ENCODE measurements at places on chromosomes 6 and 20.

GRCh38 chr6:85081102-85081501, 316.7 kb upstream of the TBX18 start:
- no peak for DNase-seq

DNA sequence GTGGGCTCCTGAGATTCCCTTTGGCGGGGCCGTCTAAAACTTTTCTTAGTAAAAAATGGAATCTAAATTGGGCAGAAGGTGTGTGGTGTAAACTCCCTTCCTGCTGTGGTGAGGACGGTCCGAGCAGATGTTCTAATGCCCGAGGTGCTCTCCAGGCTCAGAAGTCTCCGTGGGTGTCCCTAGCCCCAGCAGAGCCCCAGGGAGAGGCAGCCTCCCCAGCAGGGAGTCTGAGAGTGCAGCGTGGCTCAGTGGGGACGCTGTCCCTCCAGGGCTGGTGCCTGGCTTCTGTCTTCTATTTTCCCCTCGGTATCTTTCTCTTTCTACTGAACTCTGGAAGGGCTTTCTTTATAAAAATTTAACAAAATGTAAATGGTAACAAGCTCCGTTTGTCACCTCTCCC, 208.2 kb downstream of the SMOC2 start:
- DNase-seq = no peak

GRCh38 chr6:145339089-145339488, 396.2 kb downstream of the EPM2A start:
- no peak for DNase-seq

DNA sequence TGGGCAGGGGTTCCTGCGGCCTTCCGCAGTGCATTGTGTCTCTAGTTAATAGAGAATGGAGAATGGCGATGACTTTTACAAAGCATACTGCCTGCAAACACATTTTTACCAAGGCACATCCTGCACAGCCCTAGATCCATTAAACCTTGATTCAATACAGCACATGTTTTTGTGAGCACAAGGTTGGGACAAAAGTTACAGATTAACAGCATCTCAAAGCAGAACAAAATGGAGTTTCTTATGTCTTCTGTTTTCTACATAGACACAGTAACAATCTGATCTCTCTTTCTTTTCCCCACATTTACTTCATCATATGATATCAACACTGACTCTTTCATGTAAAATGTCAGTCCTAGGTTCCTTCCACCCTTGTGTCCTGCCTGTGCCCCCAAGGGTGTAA, 63.5 kb downstream of the GCNT2 start:
- DNase-seq = no peak

GRCh38 chr6:76441875-76442274, 369.4 kb upstream of the IMPG1 start:
- no peak for DNase-seq

DNA sequence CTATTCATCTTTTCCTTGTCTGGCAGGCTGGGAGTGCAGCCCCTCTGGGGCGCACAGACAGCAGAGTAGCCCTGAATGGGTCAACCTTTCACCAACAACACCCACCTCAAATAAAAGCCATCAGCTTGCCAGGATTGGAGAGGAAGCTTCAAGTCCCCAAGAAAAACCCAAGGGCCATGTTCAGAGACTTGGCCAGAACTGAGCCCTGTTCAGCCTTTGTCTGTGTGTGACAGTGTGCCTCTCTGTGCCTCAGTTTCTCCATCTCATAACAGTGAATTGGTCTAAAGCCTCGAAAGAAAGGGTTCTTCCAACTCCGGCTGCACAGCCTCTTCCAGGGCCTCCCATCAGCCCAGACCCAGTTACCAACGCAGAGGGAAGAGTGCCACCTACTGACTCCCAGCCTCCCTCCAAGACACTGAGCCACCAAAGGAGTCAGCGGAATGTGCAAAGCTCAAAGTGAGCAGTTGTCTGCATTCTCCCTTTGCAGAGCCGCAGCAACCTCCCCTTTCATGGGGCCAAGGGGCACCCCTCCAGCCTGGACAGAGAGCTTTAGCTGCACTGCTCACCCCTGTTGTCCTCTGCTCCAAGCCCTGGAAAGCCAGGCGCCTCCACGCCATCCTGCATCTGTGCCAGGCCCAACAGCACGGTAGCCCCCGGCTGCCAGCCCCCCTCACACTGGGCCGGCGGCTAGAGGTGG, 82.7 kb upstream of the TOP1 start:
- DNase-seq = no peak

DNA sequence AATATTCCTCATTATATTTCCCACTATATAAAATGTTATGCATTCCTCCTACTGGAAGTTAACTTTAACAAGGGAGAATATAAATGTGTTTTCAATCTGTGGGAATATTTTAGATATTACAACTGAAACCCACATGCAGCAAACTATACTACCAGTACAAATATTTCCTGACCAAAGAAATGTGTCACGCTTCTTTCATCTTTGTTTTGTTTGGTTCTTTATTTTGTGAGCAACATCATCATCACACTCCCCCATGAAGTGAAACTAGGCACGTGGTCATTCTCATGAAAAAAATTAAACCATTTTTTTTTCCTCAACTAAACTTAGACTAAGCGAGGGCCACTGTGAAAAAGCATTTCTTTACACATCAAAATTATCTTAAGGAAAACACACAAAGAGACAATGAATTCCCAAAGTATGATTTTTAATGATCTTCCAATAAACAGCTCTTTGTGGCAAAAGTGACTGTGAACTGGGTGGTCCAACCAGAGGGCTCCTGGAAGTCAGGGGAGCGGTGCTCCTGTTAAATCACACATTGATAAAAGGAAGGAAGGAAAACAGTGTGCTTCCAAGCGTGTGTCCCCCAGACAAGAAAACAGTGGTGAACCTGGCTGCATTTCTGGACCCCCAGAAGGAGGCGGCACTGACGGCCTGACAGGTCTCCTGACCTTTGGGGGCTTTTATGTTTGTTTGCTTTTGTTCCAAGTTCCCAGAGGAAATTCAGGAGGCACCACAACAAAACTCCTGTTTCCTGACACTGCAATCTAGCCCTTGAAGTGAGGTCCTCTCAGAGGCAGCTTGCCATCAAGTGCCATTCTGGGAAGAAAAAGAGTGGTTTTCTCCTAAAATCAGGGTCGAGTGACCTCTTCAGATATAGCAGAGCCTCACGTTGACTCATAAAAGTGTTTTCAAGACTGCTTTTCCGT, 166.8 kb upstream of the FOXQ1 start:
- DNase-seq = no peak

GRCh38 chr20:44615876-44616603, 33.7 kb downstream of the PKIG start:
- no peak for DNase-seq

- DNase-seq = no peak
Measured at GRCh38 chr20:56867128-56867527, 238.0 kb downstream of the TFAP2C start.

DNA sequence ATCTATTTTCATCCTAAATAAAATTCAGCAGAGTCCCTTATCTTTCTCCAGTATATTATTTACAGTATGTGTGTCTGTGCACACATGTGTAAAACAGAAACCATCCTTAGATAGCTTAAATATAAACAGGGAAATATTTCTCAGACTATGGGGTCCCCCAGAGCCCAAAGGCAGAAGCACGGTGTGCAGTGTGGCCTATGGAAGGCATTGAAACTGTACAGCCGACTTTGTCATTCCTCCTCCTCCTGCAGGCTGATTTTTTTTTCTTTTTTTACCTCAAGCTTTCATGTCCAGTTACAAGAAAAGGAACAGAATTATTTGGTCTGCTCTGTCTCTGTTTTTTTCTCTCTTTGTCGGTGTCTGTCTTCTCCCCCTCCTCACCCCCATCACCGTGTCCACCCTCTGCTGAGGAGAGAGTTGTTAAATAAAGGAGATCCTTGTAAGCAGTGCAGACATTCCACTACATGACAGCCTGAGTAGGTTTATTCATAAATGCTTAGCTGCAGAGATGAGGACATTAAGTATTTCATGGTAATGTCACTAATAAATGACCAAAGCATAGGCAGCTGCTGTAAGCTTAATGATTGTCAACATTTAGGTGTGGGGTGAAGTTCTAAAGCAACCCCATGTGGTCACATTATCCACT, 31.8 kb upstream of the SLC35D3 start:
- no peak for DNase-seq

- peak; percentile 22 for DNase-seq
Measured at GRCh38 chr6:27188885-27189418, 58.5 kb upstream of the PRSS16 start.

GRCh38 chr6:8195040-8195713, 92.8 kb upstream of the EEF1E1 start:
- DNase-seq = no peak

DNA sequence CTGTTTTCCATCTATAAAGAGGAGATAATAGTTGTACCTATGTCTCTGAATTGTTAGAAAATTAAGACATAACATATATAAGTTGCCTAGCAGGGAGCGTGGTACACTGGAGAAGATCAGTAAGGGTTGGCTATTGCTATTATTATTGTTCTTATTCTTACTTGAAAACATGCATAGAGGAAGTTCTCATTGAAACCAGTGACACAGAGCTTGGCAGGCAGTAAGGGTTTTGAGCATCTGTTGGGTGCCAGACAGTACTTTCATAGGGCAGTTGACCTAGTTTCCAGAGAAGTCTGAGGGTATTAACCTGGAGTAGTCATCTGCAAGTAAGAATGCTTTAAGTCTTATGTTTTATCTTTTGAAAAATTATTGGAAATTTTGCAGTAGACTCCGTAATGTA, 13.3 kb upstream of the SGK1 start:
- no peak for DNase-seq

GRCh38 chr6:19399406-19399805, 437.8 kb upstream of the ID4 start:
- no peak for DNase-seq

DNA sequence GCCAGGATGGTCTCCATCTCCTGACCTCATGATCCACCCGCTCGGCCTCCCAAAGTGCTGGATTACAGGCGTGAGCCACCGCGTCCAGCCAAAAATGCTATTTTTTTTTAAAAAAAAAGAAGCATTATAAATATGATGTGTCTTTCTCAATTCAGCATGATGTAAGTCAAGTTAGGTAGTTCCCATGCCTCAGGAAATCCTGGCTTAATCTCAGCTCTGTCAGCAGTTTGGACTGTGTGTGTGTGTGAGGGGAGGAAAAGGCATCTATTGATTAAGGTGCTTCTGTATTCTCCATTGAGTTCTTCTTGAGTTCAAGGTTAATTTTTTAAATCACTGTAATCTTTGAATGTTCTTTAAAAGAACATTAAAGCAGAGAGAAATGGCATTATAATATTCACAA, 51.5 kb downstream of the GMDS start:
- no peak for DNase-seq

GRCh38 chr6:130946076-130946475, 117.0 kb downstream of the EPB41L2 start:
- DNase-seq = no peak

- DNase-seq = no peak
Measured at GRCh38 chr6:139569566-139569965, 195.1 kb upstream of the CITED2 start.

- no peak for DNase-seq
Measured at GRCh38 chr6:11433860-11434259, 103.7 kb upstream of the TMEM170B start.

GRCh38 chr6:154289818-154290508, 66.6 kb downstream of the IPCEF1 start:
- no peak for DNase-seq

- no peak for DNase-seq
Measured at GRCh38 chr20:57055345-57055744, 211.1 kb downstream of the BMP7 start.

- no peak for DNase-seq
Measured at GRCh38 chr20:59289994-59290393, 10.4 kb upstream of the EDN3 start.

GRCh38 chr6:85127168-85127498, 322.8 kb upstream of the NT5E start:
- DNase-seq = no peak

DNA sequence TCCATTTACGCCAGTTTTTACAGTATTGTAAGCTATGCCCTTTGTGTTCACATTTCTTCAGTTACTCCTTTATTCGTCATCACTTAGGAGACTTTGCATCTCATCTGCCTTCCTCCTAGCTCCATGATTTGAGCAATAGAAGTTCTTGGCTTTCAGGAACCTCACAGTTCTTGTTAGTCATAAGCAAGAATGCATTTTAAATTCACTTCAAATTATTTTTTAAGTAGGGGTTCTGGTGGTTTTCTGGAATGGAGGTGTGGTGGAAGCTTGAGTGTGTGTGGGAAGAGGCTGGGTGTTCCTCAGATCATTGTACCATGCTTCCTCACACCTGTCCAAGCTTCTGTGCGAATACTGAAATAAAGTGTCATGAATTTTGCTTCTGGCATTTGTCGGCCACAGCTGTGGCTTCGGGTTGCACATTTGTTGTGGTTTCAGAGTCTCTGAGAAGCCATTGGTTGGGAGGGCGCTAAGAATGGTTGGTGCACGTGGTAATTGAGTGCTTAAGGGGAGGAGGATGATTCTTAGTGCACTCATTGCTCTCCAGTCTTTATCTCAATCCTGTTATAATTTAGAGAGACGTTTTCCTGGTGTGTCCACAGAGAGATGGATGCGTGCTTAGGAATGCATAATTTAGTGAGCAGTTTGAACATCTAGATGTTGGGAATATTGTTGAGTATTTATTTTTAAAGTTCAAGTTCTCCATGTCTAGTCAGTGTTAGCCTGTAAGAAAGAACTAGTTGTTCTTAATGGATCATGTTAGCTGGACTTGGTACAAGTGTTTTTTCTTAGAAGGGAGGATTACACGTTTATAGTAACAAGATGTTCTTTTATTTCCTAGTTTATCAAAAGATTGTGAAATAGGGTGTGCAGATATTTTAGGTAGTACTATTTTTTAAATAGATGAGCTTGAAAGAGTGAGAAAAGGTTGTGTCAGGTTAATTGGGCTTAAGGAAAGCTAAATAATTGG, 31.9 kb downstream of the FOXO3 start:
- DNase-seq = peak; percentile 40

GRCh38 chr20:17678886-17679285, 3.2 kb downstream of the RRBP1 start:
- DNase-seq = no peak

DNA sequence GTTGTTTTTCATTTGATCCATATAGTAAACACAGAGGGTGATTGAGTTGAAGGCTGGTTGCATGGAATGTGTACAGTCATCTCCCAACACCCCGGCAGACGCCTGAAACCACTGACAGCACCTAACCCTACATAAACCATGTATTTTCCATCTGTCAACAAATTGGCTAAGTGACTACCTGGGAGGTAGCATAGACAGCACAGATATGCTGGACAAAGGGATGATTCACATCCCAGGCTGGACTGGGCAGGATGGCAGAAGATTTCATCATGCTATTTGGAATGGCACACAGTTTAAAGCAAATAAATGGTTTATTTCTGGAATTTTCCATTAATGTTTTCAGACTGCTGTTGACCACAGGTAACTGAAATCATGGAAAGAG, 4.4 kb upstream of the VIP start:
- DNase-seq = no peak

GRCh38 chr6:90458353-90459224, 128.3 kb downstream of the MAP3K7 start:
- no peak for DNase-seq

DNA sequence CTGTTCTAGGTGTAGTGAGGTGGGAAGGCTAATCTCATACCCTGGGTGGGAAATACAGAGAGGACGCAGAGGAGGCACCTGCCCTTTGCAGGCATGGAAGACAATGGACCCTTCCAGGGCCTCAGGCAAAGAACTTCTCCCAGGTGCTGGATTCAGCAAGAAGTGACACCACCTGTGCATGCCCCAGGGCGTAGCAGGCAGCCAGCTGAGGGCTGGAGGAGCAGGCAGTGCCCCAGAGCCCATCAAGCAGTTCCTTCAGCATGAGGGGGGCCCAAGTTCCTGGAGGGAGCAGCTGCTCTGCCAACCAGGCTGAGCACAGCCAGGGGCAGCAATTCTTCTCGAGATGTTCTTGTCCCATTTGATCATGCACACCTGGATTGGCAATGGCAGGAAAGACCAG, 170.3 kb upstream of the PDE10A start:
- DNase-seq = no peak

- no peak for DNase-seq
Measured at GRCh38 chr20:37393196-37393862, 47.4 kb downstream of the SRC start.
